ENCODE measurements at places on chromosomes 16 and 17.

DNA sequence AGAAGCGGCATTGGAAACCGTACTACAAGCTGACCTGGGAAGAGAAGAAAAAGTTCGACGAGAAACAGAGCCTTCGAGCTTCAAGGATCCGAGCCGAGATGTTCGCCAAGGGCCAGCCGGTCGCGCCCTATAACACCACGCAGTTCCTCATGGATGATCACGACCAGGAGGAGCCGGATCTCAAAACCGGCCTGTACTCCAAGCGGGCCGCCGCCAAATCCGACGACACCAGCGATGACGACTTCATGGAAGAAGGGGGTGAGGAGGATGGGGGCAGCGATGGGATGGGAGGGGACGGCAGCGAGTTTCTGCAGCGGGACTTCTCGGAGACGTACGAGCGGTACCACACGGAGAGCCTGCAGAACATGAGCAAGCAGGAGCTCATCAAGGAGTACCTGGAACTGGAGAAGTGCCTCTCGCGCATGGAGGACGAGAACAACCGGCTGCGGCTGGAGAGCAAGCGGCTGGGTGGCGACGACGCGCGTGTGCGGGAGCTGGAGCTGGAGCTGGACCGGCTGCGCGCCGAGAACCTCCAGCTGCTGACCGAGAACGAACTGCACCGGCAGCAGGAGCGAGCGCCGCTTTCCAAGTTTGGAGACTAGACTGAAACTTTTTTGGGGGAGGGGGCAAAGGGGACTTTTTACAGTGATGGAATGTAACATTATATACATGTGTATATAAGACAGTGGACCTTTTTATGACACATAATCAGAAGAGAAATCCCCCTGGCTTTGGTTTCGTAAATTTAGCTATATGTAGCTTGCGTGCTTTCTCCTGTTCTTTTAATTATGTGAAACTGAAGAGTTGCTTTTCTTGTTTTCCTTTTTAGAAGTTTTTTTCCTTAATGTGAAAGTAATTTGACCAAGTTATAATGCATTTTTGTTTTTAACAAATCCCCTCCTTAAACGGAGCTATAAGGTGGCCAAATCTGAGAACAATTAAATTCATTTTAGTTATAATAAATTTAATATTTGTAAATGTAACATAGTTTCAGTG lies 1.7 kb downstream of the HEXIM1 start:
- peak; percentile 44 for DNase-seq

- no peak for DNase-seq
Observed at GRCh38 chr17:49602783-49603182, 27.1 kb downstream of the NXPH3 start.

DNA sequence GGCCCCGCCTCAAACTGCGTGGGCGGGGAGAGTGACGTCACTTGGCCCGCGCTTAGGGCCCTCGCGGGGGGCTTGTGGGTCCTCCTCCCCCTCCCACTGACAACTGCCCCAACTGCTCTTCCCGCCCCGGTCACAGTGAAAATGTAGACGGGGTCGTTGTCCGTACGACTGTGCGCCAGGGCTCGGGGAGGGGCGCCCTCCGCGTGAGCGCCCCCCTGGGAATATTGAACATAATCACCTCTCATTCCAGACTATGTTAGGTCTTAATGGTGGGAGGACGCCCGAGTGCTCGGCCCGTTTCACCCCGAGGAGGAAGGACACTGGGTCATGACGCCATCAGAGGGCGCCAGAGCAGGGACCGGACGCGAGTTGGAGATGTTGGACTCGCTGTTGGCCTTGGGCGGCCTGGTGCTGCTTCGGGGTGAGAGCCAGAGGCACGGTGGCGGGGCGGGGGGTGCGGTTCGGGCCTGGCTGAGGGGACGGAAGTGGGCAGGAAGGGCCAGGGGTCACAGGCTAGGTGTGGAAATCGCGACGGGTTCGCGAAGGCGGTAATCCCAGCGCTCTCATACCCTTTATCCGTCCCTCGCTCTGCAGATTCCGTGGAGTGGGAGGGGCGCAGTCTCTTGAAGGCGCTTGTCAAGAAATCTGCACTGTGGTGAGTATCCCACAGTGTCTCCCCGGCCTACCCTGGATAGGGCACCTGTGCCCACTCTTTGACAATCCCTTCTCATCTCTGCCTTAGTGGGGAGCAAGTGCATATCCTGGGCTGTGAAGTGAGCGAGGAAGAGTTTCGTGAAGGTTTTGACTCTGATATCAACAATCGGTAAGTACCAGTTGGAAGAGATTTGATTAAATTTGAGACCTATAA lies at the start of gene ELP5:
Gene ELP5 (plus strand): TSS at position 40 of the 868 bp plus-strand sequence. CDS start 336 bp downstream, at position 376.
- peak; percentile 89 for DNase-seq

GRCh38 chr16:84635702-84636101 lies 12.6 kb upstream of the KLHL36 start:
- DNase-seq: no peak

- DNase-seq: no peak
Observed at GRCh38 chr16:88063211-88063773, 112.1 kb downstream of the BANP start.

- DNase-seq: no peak
Observed at GRCh38 chr17:52837492-52837891, 679.0 kb upstream of the CA10 start.

DNA sequence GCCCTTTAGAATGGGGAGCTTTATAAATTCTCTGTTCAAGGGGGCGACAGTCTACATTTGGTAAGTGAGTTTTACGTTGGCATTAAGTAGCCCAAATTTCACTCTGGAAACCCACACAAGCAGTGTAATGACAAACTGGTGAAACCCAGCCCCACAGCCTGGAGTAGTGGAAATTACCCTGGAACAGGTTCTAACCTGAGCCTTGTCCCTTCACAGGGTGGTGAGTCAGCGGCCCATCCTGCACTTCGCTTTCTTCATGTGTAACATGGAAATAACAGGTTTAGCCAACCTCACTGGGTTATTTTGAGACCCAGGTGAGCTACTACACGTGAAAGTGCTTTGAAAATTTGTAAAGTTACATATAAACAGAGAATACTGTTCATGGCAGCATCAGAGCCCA lies 3.5 kb upstream of the TLCD3A start:
- DNase-seq: no peak

DNA sequence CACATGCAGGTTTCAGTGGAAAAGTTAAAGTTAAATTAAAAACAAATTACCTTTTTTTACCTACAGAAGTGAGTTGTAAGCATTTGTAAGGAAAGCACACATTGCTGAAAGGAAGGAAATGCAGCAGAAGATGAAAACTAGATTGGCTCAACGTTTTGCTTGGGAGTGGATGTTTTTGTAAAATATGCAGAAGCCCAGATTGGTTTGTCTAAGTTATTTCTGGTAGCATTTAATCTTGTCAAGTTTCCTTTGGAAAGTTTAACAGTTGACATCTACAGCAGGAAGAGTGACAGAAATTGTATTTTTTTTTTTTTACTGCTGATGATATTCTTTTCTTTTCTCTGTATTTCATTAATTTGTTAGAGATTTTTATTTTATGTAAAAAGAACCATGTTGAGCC lies 315.1 kb upstream of the MON1B start:
- DNase-seq: no peak

DNA sequence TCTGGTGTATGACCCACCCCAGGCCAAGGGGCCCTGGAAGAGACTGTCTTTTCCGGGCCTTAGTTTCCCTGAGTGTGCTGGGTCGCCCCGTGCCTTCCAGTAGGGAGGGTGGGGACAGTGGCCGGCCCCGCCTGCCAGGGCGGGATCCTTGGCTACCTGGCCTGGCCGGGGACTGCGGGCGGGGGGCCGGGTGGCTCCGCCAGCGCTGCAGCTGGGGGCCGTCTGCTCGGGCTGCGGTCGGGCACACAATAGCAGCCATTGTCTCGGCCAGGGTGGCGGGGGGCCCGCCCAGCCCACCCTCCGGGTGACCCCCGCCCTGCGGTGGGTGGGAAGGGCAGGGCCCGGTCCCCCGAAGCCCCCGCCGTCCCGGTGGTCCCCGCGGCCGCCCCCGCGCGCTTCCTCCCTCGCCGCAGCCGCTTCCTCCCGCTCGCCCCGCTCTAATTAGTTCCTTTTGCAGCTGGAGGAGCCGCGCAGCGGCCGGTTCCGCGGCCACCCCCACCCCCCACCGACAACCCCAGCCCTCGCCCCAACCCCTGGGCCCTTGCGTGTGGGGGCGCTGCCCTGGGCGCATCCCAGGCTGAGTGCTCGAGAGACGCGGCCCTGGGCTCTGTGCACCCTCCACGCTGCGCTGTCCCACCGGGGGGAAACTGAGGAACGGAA lies 11.6 kb downstream of the GLIS2 start:
- DNase-seq: no peak

Data from cerebellum (tissue), 4 donors.